Smooth muscle cell of the pulmonary artery (primary cell): ENCODE measurements at places on chromosomes 4 and X. TPM values are rescaled to one million over a fixed set of nuclear protein-coding genes. Genes with fewer than 3 reads are reported as not detected.

Gene ACTRT1
- total RNA-seq: not detected in 2 replicates

Gene PWWP3B
- 0.13 and 0.66 TPM in 2 replicates for total RNA-seq

Gene ARSJ
- 48.6 and 59.5 TPM in 2 replicates for total RNA-seq

Gene EDA
- 0.30 and 1.8 TPM in 2 replicates for total RNA-seq

Gene PRICKLE3
- total RNA-seq: 8.6 and 15.0 TPM in 2 replicates

Gene ARX
- total RNA-seq: not detected in 2 replicates

Gene CT83
- not detected in 2 replicates for total RNA-seq

Gene CT45A3
- total RNA-seq: not detected in 2 replicates

Gene SYTL4
- 3.9 and 4.1 TPM in 2 replicates for total RNA-seq

Gene TMPRSS11E
- total RNA-seq: not detected in 2 replicates
